ENCODE measurements at places on chromosomes 6 and 20. TPM values are rescaled to one million over a fixed set of nuclear protein-coding genes. Genes with fewer than 3 reads are reported as not detected.
A peak's percentile ranks its signal among the peaks of the same experiment; 100 is the strongest.

Gene GJA10
- not detected for total RNA-seq

Gene CHD6
- total RNA-seq = 112 TPM

DNA sequence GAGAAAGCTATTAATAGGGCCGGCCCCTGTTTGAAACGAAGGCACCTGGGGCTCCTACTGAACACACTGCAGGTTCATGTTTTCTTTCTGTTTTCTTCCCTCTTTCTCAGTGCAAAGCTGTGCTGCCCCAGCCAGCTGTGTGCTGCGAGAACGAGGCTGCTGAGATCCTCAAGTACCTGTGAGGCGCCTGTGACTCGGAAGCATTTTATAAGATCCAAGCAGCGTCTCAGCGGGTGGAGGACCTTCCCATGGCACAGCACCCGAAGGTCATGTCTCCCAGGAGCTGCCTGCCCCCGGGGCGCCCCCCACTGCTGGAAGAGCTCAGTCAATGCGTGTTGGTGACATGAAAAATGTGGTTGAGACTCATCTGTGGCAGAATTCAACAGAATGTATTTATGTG lies 66.3 kb downstream of the SMOC2 start:
- DNase-seq = no peak

DNA sequence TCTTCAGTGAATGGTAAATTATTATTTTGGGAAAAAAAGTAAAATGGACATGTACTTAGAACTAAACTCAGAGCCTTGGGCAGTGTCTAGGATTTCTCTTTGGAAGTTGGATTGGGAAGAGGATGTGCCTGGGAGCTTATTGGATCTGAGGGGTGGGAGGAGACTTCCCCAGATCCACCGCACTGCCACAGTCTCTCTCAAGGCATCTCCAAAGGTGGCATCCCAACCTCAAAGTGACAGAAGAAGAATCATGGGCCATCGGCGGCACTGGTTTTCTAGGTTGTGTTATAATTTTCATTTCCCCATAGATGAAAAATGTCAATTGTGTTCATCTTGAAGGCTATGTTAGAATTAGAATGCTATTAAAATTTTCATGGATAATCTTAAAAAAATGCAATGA lies 66.8 kb upstream of the CD93 start:
- no peak for DNase-seq

DNA sequence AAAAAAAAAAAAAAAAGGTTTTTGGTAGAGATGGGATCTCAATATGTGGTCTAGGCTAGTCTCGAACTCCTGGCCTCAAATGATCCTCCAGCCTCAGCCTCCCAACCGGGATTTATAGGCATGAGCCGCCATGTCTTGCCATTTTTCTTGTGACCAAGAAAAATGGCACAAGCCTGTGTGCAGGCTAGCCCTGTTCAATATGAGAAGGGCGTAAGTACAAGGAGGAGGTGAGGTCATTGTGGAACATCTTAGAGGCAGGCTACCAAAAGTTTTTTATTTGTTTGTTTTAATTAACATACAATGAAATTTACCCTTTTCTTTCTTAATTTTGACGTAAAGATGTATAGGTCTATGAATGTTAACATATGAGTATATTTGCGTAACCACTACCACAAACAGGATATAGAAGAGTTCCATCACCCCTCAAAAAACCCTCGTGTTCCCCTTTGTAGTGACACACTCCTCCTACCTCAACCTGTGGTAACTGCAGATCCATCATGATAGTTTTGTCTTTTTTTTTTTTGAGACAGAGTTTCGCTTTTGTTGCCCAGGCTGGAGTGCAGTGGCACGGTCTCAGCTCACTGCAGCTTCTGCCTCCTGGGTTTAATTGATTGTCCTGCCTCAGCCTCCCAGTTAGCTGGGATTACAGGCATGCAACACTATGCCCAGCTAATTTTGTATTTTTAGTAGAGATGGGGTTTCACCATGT lies 28.3 kb upstream of the KIF3B start:
- DNase-seq = no peak

- no peak for DNase-seq
Measured at GRCh38 chr6:153001767-153002612, 519 bp downstream of the MTRF1L start.

DNA sequence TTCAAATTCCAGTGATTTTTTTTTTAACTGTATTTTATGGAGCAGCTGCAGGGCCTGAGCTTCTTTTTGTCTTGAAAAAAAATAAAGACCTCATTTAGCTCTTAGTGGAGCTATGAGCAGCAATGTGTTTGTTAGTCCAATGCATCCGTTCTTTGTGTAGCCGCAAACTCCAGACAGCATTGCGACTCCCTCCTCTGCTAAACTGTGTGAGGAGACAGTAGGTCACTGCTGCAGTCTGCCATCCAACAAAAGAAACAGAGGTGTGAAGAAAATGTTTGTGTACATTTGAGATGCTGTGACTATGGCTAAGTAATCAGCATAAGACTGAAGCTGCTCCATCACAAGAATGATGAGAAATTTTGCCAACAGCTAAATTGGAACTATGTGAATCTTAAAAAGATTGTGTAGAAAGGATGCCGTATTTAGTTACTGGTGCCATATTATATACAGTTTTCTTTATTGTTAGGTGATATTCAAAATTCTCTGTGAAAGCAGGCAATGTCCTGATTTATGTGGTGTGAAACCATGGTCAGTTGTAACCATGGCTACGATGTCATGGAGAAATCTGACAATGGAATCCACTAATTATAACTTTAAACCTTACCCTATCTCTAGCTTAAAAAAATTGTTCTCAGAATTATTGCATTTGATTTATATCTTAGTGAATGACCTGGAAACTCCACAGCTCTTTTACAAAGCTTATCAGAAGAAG lies 428.8 kb upstream of the EPHA7 start:
- no peak for DNase-seq

DNA sequence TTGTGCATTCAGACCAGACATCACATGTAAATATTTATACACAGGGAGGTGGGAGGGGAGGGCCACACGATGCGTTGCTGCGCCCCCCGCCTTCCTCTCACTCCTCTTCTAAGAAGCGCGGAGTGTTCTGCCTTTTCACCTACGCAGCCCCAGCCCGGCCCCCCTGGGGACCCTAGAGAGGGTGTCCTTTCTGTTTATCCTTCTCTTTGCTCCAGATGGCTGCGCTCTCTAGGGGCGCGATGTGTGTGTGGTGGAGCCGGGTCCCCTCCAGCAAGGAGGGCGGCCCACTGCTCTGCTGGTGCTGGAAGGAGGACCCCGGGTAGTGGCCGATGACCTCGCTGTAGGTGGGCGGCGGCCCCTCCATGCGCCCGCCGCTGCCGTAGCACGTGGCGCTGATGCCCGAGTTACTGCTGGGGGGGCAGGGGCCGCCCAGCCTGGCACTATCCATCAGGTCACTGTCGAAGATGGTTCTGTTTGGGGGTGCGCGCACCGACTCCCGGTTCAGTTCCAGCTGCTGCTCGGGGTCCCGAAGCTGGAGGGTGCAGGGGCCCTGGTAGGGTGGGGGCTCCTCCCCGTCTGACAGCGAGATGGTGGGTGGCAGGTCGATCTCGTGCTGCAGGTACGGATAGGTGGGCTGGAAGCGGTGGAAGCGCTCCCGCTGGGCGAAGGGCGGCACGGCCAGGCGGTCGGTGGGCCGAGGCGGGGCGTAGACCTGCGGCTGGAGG lies 31.8 kb upstream of the ZBP1 start:
- DNase-seq = peak; percentile 37

Gene VSTM2L
- 7.1 TPM for total RNA-seq

DNA sequence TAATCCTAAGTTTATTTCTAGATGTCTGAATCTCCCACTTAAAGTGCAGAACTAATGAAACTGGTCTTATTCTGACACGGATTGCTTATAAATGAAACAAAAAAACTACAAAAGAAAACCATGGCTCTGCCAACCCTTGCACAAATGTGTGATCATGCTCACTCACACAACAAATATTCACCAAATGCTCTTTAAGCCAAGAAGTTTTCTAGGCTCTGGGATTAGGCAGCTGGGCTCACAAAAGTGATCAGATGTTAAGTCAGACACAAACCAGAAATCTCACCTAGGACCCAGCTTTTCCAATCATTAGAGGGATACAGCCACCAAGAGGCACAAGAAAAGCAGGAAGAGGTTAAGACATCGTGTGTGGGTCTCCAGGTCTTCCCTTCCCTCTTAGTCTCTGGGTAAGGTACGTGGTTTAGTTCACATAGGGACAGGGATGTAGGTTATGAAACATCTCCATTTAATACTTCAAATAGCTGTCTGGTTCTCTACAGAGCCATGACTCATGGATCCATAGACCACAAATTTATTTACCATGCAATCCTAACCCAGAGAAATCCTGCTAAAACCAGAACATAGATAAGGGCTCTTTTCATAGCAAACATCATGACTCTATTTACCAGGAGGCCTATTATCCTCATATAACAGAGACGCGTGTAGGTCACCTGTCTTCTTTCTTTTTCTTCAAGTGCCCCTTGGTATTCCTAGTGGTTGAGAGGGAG lies 165.2 kb downstream of the WDR27 start:
- DNase-seq = no peak

DNA sequence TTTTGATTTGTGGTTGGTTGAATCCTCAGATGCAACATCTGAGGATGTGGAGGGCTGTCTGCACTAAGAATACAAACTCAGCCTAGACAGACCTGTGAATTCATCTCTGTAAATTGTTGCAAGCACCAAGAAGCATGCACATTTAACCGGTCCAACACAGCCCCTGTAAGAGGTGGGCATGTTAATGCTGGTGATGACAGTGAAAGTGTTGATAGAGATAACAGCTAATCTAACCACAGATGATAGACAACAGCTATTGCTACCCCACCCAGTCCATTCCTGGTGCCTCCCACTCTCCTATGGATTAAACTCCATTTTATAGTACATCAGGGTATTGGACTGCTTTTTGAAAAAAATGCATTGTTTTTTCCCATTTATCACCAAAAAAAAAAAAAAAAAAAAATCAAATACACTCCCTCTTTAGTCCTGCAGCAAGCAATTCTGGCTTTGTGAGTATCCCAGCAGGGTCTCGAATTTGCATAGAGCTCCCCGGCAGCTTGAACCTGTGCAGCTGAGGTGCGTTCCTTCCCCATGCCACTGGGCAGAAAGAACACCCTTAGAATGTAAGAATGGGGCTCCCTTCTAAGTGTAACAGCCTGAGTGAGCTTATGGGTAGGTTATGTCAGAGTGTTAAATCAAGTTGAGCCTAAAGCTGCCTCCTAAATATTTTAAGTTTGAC lies 270.9 kb upstream of the JARID2 start:
- DNase-seq = no peak

- DNase-seq = no peak
Measured at GRCh38 chr6:3804964-3805363, 44.2 kb upstream of the FAM50B start.

DNA sequence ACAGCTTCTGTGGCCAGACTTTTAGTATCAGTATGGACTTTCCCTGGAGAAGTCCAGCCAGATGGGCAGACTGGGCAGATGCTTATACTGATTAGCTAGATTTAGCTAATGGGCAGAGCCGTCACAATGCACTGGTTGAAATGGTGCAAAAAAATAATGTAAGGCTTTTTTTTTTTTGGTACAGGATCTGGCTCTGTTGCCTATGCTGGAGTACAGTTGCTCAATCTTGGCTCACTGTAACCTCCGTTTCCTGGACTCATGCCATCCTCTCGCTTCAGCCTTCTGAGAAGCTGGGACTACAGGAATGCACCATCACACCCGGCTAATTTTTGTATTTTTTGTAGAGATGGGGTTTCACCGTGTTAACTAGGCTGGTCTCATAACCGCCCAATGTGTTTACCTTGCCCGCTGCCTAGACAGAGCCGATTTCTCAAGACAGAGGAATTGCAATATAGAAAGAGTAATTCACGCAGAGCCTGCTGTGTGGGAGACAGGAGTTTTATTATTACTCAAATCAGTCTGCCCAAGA lies 16.4 kb upstream of the KIFC1 start:
- DNase-seq = peak; percentile 82

GRCh38 chr6:78347191-78347916 lies 520.0 kb upstream of the IRAK1BP1 start:
- DNase-seq = no peak

- no peak for DNase-seq
Measured at GRCh38 chr6:33189625-33190448, 2.4 kb downstream of the COL11A2 start.

DNA sequence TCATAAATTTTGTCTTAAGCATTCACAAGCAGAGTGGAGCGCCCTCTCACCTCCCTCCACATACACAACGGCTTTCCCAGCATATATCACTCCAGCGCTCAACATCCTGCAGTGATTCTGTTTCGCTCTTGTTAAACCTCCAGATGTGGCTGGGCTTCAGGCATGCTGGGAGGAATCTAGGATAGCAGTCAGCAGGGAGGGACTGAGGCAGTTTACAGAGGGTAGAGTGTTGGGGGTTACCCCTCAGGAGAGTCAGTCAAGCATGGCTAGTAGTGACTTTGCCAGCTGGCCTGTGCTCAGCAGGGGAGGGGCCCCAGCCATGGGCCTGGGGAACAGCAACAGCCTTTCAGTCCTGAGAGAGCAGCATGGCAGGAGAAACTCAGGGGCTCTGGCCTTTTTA lies 161.4 kb upstream of the FLRT3 start:
- no peak for DNase-seq
